ENCODE measurements at places on chromosomes 6 and 20. TPM values are rescaled to one million over a fixed set of nuclear protein-coding genes. Genes with fewer than 3 reads are reported as not detected.

- DNase-seq, result no peak
These were observed 47.5 kb upstream of the TSHZ2 start for GRCh38 chr20:52924411-52925271.

GRCh38 chr20:23246717-23247664 lies 103.6 kb upstream of the NXT1 start:
- no peak for DNase-seq

GRCh38 chr6:136521427-136521826 lies 28.8 kb downstream of the MAP7 start:
- no peak for DNase-seq

- no peak for DNase-seq
These were observed 124.4 kb upstream of the RALGAPA2 start for GRCh38 chr20:20836836-20837235.

GRCh38 chr6:54876365-54876764 lies 29.8 kb downstream of the FAM83B start:
- DNase-seq, result no peak

- DNase-seq, result no peak
These were observed 519.5 kb downstream of the PHF3 start for GRCh38 chr6:64155063-64155462.

DNA sequence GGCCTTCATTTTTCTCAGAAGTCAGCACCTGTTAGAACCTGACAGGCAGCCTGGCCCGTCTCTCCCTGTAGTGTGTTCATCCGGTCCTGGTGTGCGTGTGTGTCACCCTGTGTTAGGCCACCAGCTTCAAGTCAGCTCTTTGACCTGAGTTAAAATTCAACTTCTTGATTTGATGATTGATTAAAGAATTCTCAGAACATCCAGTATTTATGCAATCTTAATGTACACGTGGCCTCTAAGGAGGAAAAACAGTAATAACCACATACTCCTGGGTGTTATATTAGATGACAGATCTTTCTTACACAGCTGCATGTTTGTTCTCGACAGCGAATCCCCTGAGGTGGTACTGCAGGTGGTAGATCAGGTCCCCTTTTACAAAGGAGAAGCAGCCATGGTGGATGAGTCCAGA lies 19.1 kb upstream of the TMEM217 start:
- no peak for DNase-seq

DNA sequence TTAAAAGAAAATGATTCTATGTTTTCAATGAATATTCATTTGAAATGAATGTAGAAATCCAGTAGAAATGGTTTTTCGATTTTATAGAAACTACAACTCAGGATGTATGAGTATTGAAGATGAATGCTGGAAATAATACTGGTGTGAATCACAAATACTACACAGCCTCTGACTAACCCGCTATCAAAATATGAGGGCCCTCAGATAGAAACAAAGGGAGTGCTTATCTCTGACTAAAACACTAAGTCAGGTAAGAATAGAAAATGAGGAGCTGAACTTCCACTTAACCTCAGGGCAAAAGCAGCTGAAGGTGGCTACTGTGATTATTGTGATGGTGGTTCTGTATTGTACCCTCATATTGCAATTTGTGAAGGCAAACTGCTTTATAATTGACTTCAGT lies 220.9 kb upstream of the RNF217 start:
- no peak for DNase-seq

DNA sequence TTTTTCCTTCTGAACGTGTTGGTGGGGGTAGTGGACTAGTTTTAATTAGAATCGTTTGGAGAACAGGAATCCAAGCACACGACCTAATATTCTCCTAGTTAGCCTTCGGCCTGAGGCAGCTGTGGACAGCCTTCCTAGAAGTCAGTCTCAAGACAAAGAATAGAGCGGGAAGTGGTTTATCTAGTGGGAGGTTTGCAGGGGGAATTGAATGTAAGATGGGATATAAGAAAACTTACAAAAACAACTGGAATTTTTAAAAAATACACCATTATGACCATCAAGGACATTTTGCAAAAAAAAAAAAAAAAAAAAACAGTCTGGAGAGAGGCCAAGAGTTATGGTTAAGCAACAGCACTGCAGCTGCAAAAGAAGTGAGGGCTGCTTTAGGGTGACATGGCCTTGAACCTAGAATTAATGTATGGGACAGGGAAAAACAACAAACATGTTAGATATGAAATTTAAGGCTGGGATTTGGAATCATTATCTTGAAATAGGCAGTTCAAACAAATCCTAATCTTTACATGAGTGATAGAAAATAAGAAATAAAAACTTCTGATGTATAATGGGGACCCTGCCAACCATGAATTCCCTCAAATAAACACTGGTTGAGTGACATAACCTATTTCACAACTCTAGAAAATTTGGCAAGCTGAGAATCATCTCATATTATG lies 40.2 kb downstream of the PLAGL1 start:
- no peak for DNase-seq

Gene FAXC
- 3.7 TPM for polyA plus RNA-seq

Gene CNPY3
- 68.5 TPM for polyA plus RNA-seq

- no peak for DNase-seq
These were observed 8.1 kb upstream of the BPI start for GRCh38 chr20:38295811-38296210.

Gene TRERF1
- polyA plus RNA-seq, result 15.8 TPM

Gene ARMC2
- 10.7 TPM for polyA plus RNA-seq

- no peak for DNase-seq
These were observed 5.1 kb downstream of the RREB1 start for GRCh38 chr6:7112741-7113313.

DNA sequence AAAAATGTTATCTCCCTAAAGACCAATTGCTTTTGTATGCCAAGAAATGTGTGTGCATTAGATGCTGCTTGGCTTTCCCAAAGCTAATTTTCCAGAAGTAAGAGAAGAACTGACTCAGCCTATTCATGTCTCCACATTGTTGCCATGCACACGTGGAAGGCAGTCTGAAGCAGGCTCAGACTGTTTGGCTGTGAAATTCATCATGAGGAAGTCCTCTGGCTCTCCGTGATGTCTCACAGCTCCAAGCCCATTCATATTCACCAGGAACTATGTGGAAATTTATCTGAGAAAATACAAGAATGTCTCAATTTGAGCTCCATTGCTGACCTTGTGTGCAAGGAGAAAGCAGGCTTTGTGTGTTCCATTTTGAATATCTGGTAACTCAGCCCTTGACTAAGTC lies 1022.2 kb upstream of the GJE1 start:
- no peak for DNase-seq

DNA sequence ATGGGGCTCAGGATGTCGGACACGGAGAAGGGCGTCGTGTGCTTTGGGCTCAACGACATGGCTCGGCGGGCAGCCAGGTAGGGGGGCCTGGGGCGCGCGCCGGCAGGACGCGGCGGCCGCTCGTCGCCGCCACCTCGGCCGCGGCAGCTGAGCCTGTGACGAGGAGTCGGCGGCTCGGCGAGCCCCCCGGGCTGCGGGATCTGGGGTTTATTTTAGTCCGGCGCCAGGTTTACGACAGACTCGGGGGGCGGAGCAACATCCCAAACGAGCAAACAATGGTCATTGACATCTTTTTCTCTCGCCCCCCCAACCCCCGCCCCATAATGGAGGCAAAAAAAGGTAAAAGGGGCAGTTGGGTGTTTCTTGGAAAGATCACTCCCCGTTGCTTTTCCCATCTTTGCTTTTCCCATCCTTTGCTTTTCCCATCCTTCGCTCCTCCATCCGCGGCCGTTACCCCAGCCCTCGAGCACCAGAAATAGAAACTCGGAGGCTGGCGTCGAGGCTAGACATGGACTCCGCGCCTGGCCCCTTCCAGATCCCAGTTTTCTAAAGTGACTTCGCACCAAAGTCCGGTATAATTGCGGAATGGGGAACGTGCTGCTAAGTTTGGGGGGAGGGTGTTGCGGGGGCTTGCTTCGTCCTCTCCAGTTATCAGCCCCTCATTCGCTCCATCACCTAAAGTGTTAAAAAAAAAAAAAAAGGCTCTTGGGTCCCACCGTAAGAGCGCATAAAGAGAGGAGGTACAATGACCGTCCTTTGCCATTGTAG lies at the start of gene NKX2-4:
Gene NKX2-4, minus strand, starts transcription at position 186 of the 768 bp plus-strand sequence. Its CDS starts 127 bp downstream, at position 59.
- DNase-seq, result no peak

Gene HAO1
- not detected for polyA plus RNA-seq

- peak; percentile 85 for DNase-seq
These were observed at the start of gene SH3BGRL2 for GRCh38 chr6:79630883-79631692. SH3BGRL2 (plus strand) TSS chr6:79631329; CDS start chr6:79631462, 133 bp downstream.

- no peak for DNase-seq
These were observed 143.4 kb downstream of the JARID2 start for GRCh38 chr6:15389084-15389764.

GRCh38 chr6:13868236-13868635 lies 53.9 kb upstream of the MCUR1 start:
- no peak for DNase-seq

DNA sequence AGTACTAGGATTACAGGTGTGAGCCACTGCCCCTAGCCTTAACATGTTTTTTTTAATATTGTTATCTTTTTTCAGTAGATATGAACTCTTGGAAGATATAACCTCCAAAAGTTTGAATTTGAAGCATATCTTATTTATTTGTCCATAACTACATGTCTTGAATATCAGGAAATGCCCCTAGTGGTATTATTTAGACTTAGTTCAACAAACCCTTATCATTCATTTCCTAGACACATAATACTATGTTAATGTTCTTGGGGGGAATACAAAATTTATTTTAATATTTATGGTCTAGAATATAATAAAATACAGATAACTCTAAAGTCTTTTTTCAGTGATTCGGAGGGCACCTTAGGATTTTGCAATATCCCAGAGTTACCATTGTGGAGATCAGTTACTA lies 160.7 kb downstream of the HACE1 start:
- DNase-seq, result no peak

- no peak for DNase-seq
These were observed 611.0 kb upstream of the MARCKS start for GRCh38 chr6:113246186-113246585.

Gene PGC
- not detected for polyA plus RNA-seq

Gene COL9A3
- 30.0 TPM for polyA plus RNA-seq

GRCh38 chr20:59661621-59662020 lies 57.3 kb downstream of the PHACTR3 start:
- DNase-seq, result no peak

Gene MICA
- 11.4 TPM for polyA plus RNA-seq

Gene HLA-DQA1
- polyA plus RNA-seq, result 1.7 TPM

- DNase-seq, result no peak
These were observed 180.3 kb upstream of the SNX9 start for GRCh38 chr6:157642736-157643135.

- DNase-seq, result no peak
These were observed 970.0 kb upstream of the SLC35B3 start for GRCh38 chr6:9405369-9405768.

GRCh38 chr6:89079511-89080234 lies 878 bp upstream of the PNRC1 start:
- DNase-seq, result peak; percentile 74

GRCh38 chr20:18360635-18361034 lies 72.3 kb downstream of the ZNF133 start:
- DNase-seq, result no peak

GRCh38 chr6:82862543-82862942 lies 203.1 kb downstream of the UBE3D start:
- no peak for DNase-seq

Gene IP6K3
- polyA plus RNA-seq, result 1.1 TPM

Data from renal pelvis (tissue), 12 donors.